Stimulated activated CD4-positive, alpha-beta T cell treated with anti-CD3 and anti-CD28 coated beads, TNF-alpha, amount 100 ng/mL, for 24 hours (primary cell): ENCODE measurements at places on chromosomes 6 and 20.

GRCh38 chr20:11328839-11329238, 588.9 kb upstream of the BTBD3 start:
- DNase-seq = no peak

- DNase-seq = no peak
Measured at GRCh38 chr6:49909563-49909962, 43.2 kb upstream of the CRISP1 start.

- no peak for DNase-seq
Measured at GRCh38 chr6:152636021-152636608, 1.0 kb downstream of the SYNE1 start.

- DNase-seq = no peak
Measured at GRCh38 chr6:107574856-107575255, 84.9 kb downstream of the SOBP start.

DNA sequence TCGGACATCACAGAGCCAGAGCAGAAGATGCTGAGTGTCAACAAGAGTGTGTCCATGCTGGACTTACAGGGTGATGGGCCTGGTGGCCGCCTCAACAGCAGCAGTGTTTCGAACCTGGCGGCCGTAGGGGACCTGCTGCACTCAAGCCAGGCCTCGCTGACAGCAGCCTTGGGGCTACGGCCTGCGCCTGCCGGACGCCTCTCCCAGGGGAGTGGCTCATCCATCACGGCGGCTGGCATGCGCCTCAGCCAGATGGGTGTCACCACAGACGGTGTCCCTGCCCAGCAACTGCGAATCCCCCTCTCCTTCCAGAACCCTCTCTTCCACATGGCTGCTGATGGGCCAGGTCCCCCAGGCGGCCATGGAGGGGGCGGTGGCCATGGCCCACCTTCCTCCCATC, 11.4 kb upstream of the ZBTB9 start:
- no peak for DNase-seq

DNA sequence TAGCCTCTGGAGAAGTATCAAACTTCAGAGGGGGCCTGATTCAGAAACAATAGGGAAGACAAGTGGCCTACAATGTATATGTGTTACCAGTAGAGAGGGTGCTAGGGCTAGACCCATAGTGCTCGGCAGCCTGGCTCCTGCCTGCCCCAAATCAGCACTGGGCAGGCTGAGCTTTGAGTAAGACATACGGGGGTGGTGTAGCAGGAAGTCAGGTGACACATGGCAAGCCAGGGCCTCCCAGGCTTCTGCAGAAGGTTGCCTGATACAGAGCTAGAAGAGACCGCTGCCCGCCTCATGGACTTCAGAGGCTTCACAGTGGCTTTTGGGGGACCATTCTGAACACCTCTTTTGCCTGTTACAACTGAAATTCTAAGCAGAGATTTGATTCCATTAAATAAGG, 43.4 kb downstream of the RALY start:
- peak; percentile 34 for DNase-seq

- no peak for DNase-seq
Measured at GRCh38 chr20:4406627-4407026, 315.1 kb upstream of the PRND start.

- DNase-seq = no peak
Measured at GRCh38 chr6:109662192-109662591, 28.8 kb downstream of the AK9 start.

GRCh38 chr6:411402-412145, 20.0 kb downstream of the IRF4 start:
- DNase-seq = no peak

- DNase-seq = no peak
Measured at GRCh38 chr6:119653329-119653728, 303.8 kb upstream of the MAN1A1 start.

- DNase-seq = no peak
Measured at GRCh38 chr6:46676604-46677313, 10.9 kb upstream of the TDRD6 start.

- no peak for DNase-seq
Measured at GRCh38 chr20:18857640-18858039, 44.1 kb downstream of the SCP2D1 start.

- peak; percentile 36 for DNase-seq
Measured at GRCh38 chr20:63955281-63955826, 862 bp downstream of the UCKL1 start.

- no peak for DNase-seq
Measured at GRCh38 chr6:158876886-158877285, 57.7 kb upstream of the EZR start.
